ENCODE measurements at places on chromosomes 3 and 15.

GRCh38 chr3:114974387-114974786 is 172.7 kb downstream of the ZBTB20 start:
- no peak for DNase-seq

DNA sequence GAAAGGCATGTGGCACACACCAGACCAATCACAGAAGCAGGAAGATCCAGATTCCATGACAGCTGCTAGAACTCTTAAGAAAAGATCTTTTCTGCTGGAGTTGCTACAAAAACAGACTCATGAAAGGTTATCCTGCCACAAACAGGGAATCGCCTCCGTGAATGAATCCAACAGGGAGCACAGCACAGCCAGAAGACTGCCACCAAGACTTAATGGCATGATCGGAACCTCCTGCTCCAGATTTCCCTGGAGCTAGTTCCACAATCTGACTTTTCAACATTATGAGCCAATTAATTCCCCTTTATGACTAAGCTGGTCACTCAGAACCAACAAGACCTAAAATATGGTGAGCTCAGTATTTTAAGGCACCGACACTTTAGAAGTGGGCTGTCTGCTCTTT is 232.5 kb downstream of the FOXP1 start:
- no peak for DNase-seq

DNA sequence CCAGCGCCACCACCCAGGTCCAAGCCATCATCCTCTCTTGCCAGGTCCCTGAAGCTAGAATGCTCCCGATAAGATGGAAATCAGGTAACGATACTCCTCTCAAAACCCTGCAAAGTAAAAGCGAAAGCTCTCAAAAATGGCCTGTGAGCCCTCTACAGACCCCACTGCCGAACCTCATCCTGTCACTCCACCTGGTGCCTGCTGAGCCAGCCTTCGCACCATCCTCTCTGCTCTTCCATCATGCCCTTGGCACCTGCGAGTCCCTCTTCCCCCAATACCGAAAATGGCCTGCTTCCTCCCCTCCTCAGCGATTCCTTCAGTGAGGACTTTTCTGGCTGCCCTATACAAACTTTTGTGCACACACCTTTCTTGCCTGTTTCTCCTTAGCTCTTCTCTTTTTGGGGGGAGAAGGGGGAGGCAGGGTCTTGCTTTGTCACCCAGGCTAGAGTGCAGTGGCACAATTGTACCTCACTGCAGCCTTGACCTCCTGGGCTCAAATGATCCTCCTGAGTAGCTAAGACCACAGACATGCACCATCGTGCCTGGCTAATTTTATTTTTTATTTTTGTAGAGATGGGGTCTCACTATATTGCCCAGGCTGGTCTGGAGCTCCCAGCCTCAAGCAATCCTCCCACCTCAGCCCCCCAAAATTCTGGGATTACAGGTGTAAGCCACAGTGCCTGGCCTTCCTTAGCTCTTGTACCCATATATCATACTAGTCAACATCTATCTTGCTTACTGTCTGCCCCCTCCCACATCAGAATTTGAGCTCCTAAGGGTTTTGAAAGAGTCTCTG is 3.0 kb downstream of the IDH2 start:
- no peak for DNase-seq

DNA sequence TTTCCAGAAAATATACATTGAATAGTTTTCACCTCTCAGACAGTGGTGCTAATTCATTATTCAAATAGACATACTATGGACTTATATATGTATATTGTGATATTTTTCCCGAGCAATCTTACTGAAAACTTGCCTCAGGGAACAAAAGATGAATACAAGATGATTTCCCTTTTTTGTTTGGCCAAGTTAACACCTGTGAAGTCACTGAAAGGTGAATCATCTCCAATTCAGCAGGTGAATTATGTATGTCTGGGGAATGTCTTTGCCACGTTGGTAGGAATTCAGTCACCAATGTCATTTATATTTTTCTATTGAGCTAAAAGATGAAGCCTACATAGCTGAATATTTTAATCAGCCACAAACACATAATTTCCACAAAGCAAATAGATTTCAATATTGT is 88.2 kb downstream of the GPR156 start:
- no peak for DNase-seq

- no peak for DNase-seq
Measured at GRCh38 chr3:172787746-172788145, 37.2 kb downstream of the ECT2 start.
